ENCODE measurements at places on chromosomes 3 and 15.
A peak's percentile ranks its signal among the peaks of the same experiment; 100 is the strongest.

DNA sequence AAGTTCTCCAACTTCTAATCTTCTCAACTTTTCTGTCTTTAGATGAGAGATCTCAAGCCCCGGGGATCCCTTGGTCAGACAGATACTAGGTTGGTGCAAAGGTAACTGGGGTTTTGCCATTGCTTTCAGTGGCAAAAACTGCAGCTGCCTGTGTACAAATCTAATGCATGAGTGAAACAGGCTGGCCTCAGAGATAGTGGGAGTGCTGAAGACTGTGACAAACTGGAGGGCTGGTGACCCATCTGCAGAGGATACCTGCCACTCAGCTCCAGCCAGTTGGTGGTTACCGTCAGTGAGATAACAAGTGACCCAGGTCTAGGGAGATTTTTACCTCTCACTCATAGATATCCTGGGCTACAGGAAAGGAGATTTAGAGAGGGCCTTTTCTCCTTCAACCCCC lies 85.7 kb downstream of the RYR3 start:
- DNase-seq, result no peak

DNA sequence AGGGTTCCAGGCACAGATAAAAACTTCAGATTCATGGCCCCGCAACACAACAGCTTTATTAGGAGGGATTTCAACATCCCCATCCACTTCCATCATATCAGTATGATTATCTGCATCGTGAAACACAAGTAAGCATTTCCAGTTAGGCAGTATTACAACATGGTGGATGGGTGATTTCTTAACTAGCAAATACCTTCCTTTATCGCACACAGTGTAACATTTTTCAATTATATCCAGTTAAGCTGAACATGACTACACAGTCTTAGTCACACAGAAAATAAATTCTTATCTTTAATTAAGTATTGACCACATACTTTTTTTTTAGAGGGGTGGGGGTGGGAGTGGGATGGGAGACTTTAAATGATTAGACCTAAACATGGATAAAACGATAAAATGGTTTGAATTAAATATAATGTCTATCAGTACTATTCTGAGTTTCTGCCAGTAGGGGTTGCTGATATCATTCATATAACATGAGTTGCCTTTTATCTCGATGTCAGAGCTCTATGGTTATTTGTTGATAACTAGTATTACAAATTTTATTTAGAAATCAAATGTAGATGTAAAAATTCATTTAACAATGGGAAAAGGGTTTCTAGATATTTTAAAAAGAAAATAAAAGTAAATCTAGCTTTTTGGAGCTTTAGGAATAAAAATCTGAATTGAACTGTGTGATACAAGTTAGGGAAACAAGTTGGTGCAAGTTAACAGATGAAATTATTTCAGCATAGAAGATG lies 146.6 kb downstream of the TBL1XR1 start:
- peak; percentile 86 for DNase-seq

DNA sequence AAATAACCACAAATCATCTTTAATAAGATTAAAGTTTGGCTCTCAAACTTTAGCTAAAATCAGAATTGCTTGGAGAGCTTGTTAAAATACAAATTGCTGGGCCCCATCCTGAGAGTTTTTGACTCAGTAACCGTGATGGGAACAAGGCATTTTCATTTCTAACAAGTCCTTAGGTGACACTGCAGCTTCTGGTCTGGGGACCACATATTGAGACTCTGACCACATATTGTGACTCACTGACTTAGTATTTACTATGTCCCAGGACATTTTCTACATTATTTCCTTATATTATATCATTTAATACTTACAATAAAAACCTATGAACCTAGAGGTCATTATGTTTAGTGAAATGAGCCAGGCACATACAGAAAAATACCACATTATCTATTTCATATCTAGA lies 164.5 kb downstream of the ZMAT3 start:
- no peak for DNase-seq

DNA sequence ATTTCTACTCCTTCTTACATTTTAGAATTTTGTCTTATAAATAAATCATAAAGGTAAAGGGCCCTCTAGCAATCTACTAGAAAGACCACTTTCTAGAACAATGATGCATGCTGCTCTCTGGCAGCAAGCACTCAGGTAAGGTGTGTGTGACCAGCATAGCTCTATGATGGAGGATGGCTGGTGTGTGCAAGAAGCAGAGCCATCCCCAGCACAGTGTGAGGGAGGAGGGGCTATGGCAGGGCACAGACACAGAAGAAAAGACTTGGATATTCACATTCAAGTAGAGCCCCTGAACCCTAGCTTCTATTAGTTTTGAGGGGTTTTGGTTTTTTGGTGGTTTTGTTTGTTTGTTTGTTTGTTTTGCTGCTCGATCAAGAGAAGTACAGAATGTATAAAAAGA lies 277.1 kb upstream of the CCDC54 start:
- no peak for DNase-seq

DNA sequence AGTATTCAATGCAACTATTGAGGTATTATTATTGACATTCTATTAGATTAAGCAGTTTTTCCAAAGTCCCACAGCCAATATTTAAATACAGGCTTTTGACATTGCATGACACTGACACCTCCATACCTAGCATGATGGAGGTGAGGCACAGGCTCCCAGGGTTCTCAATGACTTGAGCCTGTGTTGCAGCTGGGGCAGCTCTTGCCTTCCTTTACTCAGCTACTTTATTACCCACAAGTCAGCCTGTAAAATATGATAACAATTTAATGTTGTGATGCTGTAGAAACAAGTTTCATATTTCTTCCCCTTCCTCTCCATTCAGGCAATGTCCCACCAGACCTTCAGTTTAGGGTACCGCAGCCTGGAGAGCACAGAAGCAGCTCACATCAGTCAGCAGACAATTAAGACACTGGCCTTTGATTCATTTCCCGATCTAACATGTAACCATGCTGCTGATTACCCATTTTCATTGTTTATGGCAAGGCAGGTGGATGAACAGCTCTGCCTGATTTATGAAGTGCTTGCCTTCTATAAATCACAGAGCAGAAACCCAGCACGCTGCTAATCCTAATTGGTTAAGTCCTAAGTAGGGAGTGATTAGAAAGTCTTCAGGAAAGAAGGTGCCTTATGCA lies 826.1 kb downstream of the AGBL1 start:
- no peak for DNase-seq

DNA sequence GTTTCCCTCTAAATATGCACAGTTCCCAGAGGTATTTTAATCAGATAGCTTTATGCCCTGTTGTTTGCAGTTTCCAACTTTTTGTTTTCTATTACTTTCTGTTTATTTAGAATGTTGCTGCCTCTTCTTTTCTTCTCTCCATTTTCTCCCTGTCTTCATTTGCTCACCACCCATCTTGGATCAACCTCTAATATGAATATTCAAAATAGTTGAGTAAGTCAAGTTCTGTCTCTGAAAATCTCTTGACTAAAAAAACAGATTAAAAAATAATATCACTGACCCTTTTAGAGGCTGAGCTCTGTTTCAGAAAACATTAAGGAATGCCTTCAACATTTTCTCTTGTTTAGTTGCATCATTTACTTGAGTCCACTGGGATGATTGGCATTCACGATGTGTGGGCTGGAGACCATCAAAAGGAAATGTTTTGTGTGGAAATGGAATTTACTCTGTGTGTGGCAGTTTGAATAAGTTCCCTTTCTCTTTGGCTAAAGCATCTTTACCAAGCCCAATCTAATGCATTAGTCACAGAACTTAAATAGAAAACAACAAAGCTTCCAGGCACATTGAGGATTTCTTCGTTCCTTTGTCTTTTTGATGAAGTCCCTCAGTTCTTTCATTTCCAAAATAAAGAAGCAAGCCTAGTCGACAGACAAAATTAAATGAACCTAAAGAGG lies 633.9 kb upstream of the TGFBR2 start:
- no peak for DNase-seq

DNA sequence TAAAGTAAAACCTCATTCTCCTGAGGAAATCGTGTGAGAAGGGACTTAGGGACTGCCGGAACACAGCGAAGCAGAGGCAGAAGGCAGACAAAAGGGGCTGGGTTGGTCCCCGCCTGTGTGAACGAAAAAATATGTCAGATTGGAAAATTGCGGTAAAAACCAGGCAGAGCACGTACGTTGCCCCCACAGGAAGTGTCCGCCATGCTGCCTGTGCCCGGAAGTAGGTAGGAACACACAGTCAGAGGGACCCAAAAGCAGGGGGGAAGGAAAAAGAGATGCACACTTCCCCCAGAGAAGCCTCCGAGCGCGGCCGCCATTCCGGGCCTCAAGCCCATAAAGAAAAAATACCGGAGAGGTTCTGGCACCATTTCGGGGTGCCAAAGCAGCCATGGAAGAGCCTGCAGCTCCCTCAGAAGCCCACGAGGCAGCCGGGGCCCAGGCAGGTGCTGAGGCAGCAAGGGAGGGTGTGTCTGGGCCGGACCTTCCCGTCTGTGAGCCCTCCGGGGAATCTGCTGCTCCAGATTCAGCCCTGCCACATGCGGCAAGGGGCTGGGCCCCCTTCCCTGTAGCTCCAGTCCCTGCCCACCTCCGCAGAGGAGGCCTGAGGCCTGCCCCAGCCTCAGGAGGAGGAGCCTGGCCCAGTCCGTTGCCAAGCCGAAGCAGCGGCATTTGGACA lies at the start of gene MKRN3:
MKRN3 (plus strand) TSS at position 280 of the 676 bp plus-strand sequence; CDS start at position 389, 109 bp downstream.
- peak; percentile 57 for DNase-seq

GRCh38 chr15:33600212-33600611 lies 289.4 kb downstream of the RYR3 start:
- no peak for DNase-seq

Data from pons (tissue), 1 donor.